ENCODE measurements at places on chromosomes 5 and 9.

- peak; percentile 72 for DNase-seq
These were observed 17.7 kb downstream of the NINJ1 start for GRCh38 chr9:93116072-93116961.

DNA sequence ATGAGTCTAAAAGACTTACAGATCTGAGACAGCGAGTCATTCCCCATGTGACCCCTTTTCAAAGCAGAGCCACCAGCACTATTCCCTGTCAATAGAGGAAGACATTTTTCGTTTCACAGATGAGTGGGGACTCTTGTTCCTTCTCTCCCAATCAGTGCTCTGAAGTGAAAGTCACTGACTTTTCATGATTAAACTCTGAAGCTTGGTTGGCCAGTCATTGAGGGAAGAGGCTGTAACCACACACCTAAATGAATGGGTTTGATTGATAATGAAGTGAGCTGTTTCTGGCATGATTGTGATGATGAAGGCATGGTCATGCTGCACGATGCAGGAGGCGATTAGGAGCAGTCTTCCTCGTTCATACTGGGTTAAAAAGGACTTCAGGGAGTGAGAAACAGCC, 171.9 kb downstream of the ZNF462 start:
- no peak for DNase-seq

- peak; percentile 83 for DNase-seq
These were observed at the start of gene TMEM8B for GRCh38 chr9:35829084-35829763. Gene TMEM8B, plus strand, starts transcription at chr9:35829228. Its CDS starts 220 bp downstream, at chr9:35829448.

- DNase-seq = no peak
These were observed 25.1 kb upstream of the CARTPT start for GRCh38 chr5:71693828-71694427.

- no peak for DNase-seq
These were observed 103.2 kb upstream of the BASP1 start for GRCh38 chr5:17114233-17114632.

- no peak for DNase-seq
These were observed 39.0 kb downstream of the ISOC1 start for GRCh38 chr5:129133553-129133952.

- no peak for DNase-seq
These were observed 7.3 kb upstream of the ANGPTL2 start for GRCh38 chr9:127129718-127130085.

DNA sequence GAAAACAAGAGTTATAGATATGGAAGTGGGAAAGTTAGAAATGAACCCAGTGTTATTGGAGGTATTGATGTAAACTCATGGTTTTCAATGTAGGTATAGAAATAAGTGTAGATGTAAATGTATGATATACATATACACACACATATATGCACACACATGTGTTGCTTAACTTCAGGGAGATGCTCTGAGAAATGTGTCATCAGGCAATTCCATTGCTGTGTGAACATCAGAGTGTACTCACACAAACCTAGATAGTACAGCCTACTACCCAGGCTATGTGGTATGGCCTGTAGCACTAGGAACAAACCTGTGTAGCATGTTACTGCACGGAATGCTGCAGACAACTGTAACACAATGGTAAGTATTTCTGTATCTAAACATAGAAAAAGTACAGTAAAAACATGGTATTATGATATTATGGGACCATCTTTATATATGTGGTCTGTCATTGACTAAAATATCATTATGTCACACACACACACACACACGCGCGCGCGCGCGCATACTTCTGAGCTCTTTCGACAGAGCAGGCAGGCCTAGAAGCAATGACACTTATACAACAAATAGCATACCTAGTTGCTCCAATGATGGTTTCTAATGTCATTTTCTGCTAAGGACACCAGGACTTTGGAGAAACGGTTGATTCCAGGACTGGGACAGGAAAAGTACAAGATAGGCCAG, 86.6 kb downstream of the MACROH2A1 start:
- DNase-seq = peak; percentile 61

- DNase-seq = peak; percentile 61
These were observed 82.7 kb downstream of the DROSHA start for GRCh38 chr5:31449174-31449573.

- DNase-seq = no peak
These were observed at the start of gene ZNF366 for GRCh38 chr5:72507231-72507906. Gene ZNF366, minus strand, starts transcription at chr5:72507410. Its CDS starts 45,914 bp downstream, at chr5:72461496.

DNA sequence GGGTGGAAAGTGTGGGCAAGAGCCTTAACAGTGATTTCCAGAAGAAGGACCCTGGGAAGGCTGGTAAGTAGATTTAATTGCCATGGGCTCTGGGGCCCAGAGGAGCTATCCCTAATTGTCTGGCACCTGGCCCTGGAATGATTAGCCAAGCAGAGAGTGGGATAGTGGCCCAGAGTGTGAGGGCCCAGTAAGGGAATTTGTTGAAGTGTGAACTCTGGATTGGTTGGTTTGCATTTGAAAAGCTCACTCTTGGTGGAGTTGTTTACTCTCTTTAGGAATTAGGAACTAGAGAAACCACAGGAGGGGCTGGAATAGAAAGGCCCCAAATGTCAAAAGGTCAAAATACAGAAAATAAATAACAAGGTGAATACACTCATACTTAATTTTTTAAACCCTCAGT, 207.1 kb downstream of the GABRG2 start:
- DNase-seq = no peak

DNA sequence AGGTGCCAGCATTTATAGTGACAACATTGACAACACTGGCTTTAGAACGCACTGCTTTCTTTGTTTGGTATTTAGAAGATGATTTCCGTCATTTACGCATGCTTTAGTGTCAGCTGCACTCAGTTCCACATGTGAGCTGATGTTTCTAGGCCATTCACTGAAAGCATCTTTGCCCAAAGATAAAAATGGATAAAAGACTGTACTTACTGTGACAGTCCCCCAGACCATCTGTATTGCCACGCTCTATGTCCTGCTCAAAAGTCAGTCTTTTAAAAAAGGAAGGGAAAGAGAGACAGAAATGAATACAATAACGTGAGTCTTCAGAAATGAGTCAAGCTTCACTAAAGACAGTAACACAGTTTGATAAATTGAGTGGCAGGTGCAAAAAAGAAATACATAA, 99.3 kb downstream of the SEMA6A start:
- DNase-seq = no peak

- DNase-seq = no peak
These were observed 121.7 kb upstream of the ADCY2 start for GRCh38 chr5:7274203-7274602.

- no peak for DNase-seq
These were observed 697 bp upstream of the XPA start for GRCh38 chr9:97697837-97698236.

GRCh38 chr5:27472871-27473270, 434.5 kb upstream of the CDH9 start:
- DNase-seq = no peak

DNA sequence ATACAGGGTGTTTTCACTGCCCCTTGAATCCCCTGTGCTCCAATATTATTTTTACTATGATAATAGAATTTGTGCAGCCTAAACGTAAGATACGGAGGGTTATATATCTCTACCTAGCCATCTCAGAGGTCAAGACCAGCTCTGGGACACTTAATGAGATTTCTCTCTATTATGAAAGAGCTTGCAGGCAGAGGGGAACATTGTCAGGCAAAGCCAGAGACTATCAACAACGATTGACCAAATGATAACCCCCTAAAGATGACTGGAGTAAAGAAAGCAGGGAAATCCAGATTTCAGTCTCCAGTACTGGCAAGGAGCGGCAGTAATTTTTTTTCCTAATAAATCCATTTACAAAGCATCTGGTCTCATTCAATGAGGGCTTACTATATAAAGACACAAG, 59.8 kb upstream of the LPAR1 start:
- no peak for DNase-seq

GRCh38 chr5:91168859-91169258, 214.3 kb downstream of the ARRDC3 start:
- DNase-seq = no peak

GRCh38 chr9:77632652-77633051, 15.5 kb downstream of the GNA14 start:
- no peak for DNase-seq

DNA sequence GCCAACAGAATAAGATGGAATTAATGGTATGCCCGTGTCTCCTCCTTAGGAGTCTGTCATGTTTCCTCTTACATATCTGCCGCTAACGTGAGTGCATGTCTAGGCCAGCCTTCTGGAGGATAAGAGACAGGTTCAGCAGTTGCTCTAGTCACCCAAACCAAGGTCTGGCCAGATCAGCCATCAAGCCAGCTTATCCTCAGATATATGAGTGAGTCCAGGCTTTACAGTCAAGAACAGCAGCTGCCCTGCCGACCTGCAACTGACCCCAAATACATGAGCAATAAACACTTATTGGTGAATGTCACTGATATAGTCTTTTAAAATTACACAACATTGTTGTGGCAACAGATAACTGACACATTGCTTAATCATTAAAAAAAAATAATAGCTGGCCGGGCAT, 123.5 kb downstream of the TSSK1B start:
- no peak for DNase-seq

GRCh38 chr9:79939819-79940218, 368.1 kb downstream of the TLE4 start:
- no peak for DNase-seq

DNA sequence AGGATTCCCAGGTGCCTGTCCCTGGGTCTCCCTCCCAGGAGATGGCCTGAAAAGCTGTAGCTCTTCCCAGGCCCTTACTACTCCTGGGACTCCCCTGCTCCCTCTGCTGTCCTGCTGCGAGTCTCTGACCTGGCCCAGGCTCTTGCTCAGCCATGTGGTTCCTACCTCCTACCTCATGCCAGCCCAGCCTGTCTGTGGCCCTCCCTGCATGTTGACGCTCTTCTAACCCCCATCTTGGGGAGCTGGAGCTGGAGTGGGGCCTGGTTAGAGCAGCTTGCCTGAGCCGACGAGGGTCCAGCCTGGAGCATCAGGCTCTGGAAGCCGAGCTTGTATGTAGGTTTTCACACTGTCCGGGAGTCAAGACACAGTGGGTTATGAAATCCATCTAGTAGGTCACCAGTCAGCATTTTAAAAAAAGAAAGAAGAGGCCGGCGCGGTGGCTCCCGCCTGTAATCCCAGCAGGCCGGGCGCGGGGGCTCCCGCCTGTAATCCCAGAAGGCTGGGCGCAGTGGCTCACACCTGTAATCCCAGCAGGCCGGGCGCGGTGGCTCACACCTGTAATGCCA, 244.4 kb downstream of the FANCC start:
- DNase-seq = no peak

DNA sequence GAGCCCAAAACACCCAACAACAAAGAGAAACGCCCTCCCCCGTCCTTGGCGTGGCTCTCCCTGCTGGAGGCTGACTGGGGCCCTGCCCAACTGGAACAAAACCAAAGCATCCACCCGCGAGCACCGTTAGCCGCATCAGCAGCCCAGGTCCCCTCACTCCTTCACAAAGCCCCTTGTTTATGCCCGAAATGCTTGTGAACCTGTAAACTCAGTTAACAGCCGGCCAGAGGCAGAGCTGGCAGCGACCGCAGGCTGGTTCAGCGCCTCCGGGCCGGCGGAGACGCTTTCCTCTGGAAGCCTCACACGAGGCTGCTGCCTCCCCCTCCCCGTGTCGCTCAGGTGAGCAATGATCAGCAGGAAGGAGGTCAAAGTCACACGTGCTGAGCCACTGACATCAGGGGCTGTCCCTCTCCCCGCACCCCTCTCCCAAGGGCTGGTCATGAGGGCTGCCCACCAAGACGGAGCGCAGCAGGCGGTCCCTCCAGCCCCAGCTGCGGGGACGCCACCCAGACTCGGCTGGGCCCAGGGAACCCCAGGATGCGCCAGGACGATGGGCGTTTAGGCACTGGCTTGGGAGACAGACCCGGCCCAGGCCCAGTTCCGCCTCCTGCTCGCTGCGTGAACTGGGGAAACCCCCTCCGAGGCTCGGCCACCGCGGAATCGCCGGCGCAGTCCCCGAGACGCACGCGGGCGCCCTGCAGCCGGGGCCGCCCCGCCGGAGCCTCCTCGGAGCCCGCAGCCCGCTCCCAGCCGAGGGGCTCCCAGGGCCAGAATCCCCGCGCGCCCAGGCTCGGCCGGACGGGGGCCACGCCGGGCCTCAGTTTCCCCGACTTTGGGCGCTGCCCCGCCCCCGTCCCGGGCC, 563 bp downstream of the SNAPC4 start:
- DNase-seq = no peak

DNA sequence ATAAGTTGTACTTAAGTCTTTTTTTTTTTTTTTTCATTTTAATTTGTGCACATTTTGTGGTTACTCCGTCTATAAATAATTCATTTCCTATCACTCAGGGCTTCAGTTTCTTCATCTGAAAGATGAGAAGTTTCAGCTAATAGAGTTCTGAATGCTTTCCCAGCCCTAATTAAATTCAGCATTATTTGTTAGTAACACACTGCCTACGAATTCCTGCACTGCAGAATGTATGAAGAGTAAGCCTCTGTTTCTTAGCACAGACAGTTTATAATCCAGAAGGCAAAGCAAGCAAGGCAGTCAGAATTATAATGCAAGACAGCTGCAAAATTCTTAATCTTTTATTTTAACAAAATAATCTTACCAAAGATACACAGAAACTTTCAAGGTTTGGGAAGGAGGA, 138.0 kb upstream of the GHR start:
- no peak for DNase-seq

- DNase-seq = no peak
These were observed 256.9 kb downstream of the GLIS3 start for GRCh38 chr9:4042991-4043390.

- DNase-seq = no peak
These were observed 234.1 kb downstream of the ADGRV1 start for GRCh38 chr5:90792725-90793124.

- peak; percentile 45 for DNase-seq
These were observed 1.7 kb downstream of the SRD5A1 start for GRCh38 chr5:6634788-6635430.

DNA sequence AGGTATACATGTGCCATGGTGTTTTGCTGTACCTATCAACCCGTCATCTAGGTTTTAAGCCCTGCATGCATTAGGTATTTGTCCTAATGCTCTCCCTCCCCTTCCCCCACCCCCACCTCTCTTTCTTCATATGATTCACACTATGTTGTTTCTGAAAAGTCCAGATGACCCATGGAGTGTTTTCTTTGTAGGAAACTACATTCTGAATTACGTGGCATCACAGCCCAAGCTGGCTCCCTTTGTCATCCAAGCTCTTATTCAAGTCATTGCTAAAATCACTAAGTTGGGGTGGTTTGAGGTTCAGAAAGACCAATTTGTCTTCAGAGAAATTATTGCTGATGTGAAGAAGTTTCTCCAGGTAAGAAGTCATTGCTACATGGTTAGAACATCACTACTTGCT, 30.4 kb downstream of the RANBP17 start:
- DNase-seq = peak; percentile 90

- DNase-seq = no peak
These were observed 806 bp downstream of the ZNF474 start for GRCh38 chr5:122130152-122130551.

- DNase-seq = peak; percentile 66
These were observed 30.3 kb downstream of the MELK start for GRCh38 chr9:36603006-36603405.

DNA sequence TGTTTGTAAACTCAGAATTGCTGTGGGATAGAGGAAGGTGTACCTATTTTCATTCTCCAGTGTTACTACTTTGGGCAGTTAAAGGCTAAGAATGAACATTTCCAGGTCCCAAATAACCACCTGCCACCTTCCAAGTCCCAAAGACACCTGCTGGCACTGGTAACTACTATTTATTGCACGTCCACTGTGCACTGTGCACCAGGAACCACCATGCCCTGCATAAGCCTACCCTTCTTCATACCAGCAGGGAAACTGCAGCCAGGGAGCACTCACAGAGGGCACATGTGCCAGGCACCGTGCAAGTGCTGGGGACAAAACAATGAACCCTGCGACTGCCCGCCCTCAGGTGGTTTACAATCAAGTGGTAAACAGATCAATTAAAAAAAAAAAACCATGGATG, 34.9 kb downstream of the RAPGEF1 start:
- DNase-seq = no peak

- DNase-seq = peak; percentile 31
These were observed 78.0 kb downstream of the ARHGAP26 start for GRCh38 chr5:142847898-142848790.
